ENCODE measurements at places on chromosomes 3 and 15.

DNA sequence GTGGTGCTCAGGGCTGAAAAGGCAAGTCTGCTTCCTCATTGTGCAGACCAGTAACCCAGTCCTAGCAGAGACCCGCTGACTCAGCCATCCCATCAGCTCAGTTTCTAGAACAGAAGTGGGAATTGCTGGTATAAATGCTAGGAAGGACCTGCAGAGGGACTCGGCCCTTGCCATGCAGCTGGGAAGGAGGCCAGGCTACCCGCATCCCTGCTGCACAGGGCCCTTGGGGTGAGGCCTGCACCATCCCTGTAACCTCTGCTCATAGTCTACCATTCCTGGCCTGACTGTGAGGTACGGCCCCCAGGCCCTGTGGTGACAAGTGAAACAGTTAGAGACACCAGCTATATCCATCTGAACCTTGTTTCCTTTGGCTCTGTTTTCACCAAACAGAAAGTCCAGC lies 23.5 kb downstream of the RAB6B start:
- no peak for DNase-seq

- DNase-seq, result no peak
These were observed 50.9 kb downstream of the CORO2B start for GRCh38 chr15:68629519-68630210.

DNA sequence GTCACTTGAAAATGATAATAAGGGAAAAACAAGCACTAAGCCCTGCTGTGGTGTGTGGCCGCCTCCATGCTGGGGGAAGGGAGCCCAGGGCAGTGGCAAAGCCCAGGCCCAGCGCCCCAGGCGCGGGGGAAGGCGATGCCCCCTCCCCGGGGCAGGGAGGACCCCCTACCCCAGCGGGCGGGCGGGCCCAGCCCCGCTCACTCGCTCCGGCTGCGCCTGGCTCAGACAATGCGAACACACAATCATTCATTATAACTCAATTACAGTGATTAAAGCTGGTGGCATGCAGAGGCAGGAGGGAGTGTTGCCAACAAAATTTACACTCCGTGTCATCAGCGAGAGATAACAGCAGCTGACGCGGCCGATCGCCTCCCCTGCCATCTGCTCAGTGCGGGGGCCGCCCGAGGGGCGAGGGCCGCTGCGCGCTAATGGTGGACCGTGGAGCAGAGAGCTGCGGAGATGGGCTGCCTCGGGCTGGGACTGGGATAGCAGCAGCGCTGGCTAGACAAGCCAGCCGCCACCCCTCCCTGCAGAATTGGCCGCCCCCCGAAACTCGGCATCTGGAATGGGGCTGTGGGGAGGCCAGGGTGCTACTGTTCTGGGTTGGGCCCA lies 64.1 kb downstream of the TLE3 start:
- DNase-seq, result no peak

DNA sequence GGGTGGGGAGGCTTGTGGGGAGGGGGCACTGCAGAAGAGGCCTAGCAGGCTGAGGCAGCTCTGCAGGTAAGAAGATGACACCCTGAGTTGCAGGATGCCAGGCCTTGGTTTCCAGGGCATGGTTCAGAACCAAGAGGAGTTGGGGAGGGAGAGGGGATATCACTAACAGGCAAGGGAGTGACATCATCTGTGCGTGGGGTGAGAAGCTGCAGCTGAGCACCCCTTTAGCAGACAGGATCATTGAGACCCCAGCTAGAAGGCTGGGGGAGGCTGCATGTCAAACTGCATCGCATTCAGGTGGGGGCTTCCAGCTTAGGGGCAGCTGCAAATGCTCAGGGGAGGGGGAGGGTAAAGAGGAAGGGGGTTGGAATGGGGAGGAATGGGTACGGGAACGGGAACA lies 23.0 kb downstream of the CACNA2D2 start:
- no peak for DNase-seq

- DNase-seq, result no peak
These were observed 55.7 kb upstream of the DCLK3 start for GRCh38 chr3:36820083-36820482.

DNA sequence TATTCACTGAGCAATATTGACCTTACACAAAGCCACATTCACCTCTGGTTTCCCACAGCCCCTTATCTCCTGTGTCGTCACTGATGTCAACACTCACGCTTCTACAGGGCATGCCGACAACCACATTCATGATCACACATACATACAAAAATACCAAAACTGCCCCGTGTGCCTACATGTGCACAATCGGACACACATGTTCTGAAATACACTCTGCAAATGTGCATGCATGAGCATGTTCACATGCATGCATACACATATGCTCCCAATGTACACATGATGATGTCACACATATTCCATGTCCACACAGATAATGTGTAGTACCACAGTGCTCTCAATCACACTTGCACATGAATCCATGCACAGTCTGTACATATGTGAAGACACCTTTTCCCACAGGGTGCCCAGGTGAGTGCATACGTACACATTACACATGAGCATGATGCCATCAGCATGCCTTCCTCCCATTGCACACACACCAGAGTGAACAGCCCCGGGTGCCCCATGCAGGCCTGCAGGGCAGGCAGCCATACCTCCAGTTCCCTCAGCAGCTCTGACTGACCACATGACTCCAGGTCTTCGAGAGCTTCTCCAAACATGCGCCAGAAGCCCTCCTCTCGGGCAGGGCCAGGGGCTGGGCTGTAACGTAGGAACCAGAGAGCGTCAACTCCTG lies 37.0 kb downstream of the GRIP2 start:
- DNase-seq, result no peak

GRCh38 chr15:66819084-66819483 lies 117.0 kb downstream of the SMAD6 start:
- no peak for DNase-seq

DNA sequence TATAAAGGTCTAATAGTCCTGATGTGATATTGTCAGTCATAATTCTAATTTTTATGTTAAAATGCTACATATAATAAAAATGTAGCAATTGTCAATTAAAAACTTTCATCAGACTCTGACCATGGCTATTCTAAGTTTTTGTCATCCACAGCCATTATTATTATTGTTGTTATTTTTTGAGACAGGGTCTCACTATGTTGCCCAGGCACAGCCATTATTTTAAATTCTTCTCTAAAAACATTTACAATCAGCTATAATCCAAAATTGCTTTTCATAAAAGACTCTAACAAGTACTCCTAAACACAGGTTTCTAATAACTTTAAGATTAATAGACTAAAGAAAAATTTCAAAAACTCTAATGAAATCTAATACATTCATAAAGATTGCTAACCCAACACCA lies 41.0 kb upstream of the SETD2 start:
- no peak for DNase-seq

DNA sequence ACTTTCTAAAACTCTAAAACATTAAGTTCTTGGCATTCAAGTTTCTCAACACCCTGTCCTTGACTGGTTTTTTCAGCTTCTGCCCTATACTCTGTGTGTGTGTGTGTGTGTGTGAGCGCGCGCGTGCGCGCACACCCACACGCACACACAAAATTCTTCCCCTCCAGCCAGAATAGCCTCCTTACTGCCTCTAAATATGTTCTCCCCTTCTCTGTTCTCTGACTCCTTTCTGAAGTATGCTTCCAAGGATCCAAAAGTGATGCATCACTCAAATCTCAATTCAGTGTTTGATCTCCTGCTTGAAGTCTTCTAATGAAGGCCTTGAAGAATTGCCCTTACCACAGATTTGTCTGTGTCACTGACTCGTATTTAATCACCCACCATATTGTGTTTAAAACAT lies 129.8 kb downstream of the SLC25A26 start:
- DNase-seq, result no peak

GRCh38 chr3:179608931-179609720 lies 4.5 kb downstream of the NDUFB5 start:
- DNase-seq, result no peak

DNA sequence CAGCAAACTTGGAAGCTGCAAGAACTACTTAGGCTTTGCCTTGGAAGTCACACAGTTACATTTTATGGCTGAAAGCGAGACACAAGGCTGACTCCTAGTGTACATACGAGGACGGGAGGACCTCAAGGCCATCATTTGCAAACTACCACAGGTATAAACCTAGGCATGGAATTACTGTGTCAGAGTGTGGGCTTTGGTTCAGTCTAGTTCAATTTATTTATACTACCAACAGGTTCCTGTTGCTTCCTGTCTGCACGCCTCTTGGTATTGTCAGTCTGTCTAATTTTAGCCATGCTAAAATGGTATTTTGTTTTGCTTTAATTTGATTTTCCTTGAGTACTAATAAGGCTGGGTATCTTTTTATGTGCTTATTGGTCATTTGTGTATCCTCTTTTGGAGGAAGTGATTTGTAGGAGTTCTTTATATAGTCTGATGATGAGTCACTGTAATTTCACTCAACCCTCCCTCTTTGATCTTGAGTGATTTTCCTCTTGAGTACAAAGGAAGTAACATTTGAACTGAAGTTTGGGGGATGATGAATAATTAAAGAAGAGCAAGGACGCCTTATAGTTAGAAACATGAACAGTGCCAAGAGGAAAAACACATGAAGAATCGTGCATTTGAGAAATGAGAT lies 8.2 kb downstream of the ANKRD34C start:
- DNase-seq, result no peak

- no peak for DNase-seq
These were observed 33.9 kb upstream of the STT3B start for GRCh38 chr3:31498791-31499190.

GRCh38 chr3:50503504-50504342 lies at the start of gene CACNA2D2:
TSS of gene CACNA2D2 (minus strand) at chr3:50503634. CDS start at chr3:50503423, 211 bp downstream.
- peak; percentile 49 for DNase-seq

- no peak for DNase-seq
These were observed 64.9 kb upstream of the RBMS3 start for GRCh38 chr3:29215948-29216347.

DNA sequence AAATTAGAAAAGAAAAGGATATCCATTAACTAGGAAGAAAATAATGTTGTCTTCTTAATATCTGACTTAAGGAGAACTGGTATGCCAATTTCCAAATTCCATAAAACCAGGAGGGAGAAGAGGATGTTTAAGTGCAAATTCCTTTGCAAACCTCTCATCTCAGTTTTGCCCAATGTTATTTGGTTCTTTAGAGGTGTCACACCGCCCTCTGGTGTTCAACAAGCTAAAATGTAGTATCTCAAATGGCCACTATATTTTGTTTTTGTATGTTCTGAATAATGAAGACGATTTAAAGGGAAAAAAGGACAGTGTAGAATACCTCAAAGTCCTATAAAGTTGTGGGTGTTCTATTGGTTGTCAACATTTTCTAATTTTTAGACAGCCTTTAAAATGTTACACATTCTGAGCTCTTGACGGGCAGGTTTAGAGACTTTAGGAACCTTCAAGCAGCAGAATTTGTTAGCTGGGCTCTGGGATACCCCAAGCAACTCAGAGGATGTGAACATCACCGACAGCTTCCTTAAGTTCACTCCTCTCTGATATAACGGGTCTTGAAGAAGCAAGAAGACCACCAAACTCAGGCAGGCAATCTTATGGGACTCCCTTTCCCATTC lies 458.3 kb downstream of the MFSD1 start:
- peak; percentile 30 for DNase-seq

DNA sequence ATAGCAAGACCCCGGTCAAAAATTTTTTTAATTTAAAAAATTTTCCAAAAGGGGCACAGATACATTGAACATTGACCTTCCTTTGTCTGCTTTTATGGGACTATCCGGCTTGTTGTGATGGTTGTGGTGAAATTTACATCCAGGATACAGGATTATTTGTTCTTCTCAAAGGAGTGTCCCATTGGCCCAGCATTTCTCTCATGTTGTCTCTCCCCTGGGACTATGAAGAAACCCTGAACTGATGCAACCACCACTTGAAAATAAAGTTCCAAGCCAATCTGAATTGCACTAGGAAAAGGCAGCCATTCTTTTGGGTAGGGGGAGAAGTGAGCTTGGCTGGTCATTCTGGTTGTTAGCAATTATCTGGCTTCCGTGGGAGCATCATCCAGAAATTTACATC lies 58.4 kb downstream of the PPARG start:
- DNase-seq, result no peak

DNA sequence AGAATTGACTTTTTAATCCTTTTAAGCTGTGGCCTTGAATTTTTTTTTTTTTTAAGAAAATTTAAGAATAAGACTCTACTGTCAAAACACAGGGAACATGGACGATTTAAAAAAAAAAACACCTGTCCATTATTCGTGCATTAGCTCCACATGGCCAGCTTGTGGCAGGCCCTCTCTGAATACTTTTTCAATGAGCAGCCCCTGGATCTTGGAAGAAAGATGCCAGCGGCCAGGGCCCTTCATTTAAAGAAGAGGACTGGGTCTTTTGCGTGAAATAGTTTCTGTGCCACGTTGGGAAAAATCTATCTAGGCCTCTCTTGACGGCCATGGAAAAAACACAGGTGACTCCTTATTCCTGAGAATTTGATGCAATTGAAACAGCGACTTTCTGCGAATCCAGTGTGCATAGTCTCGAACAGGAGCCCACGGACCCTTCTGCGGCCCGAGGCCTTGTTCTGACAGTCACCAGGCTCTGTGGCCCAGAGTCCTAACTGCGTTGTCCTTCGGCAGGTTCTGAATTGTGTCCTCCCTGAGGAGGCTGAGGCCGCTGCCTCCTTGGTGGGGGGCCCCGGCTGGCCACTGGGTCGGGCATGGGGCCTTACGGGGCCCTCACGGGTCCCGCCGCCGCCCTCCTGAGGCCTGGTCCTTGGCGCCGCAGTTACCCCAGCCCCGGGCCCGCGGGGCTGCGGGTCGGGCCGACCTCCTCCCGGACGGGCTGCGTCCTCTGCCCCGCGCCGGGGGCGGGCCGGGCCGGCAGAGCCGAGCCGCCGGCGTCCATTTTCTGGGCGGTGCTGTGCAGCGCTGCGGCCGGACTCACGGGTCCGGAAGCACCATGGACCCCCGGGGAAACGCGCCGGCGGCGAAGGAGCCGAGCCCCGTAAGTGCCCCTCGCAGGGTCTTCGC lies 33.5 kb downstream of the ZBTB38 start:
- DNase-seq, result peak; percentile 59

DNA sequence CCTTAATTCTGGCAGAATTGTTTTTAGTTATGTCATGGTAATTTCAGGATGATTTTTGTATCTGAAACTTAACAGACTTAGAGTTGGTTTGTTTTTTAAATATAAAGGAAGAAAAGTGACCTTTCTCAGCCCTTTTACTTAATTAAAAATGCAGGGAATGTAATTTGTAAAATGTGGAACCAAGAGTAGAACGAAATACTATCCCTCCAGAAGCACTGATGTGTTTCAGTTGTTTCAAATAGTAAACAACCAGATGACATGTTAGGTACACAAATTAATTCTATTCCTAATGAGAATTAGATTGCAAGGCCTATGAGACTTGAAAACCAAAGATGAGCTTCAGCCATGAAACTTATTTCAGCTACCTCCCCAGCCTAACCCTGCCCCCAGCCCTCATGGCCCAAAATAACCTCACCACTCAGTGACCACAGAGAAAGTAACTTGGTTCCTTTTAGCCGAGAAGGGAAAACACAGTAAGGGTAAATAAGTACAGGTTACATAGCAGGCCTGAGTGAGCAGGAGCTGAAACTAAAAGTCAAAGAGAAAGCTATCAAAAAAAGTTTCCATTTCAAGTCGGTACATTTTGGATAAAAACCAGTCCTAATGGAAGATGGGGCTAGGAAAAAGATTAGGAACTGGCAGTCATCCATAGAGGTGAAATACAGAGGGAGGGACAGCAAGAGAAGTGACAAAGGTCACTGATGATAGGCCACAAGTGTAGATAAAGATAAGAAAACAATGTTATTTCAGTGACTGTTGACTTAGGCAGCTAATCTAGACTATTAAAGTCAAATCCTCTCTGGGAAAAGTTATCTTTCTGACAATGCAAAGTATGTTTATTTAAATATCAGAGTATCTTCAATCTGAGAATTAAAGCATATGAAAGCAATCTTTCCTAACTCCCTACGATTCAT lies 23.2 kb downstream of the SENP8 start:
- DNase-seq, result no peak

GRCh38 chr3:176631165-176631564 lies 566.1 kb downstream of the TBL1XR1 start:
- no peak for DNase-seq

- DNase-seq, result no peak
These were observed 3.6 kb downstream of the EHHADH start for GRCh38 chr3:185250247-185250646.
